Fibroblast of skin of left quadriceps (primary cell): ENCODE measurements at places on chromosomes 11 and 22.

DNA sequence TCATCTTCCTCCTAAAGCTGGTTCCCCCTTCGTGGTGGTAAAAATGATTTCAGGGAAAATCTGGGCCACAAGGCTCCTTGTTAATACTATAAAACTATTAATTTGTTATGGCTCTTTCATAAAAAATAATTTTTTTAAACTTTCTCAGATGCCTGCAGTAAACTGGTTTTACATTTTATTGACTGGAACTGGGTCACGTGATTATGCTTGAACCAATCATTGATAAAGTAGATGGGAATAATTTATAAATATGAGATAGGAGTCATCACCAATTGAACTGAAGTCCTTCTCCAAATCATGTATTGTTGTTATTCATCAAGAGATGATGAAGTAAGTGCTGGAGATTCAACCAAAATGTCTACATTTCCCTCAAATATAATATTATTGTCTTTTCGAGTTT, 138.4 kb downstream of the SLC17A6 start:
- DNase-seq: no peak

GRCh38 chr22:29635734-29636357, 32.4 kb downstream of the NF2 start:
- no peak for DNase-seq

GRCh38 chr11:43360361-43361032, 1.8 kb downstream of the TTC17 start:
- no peak for DNase-seq

DNA sequence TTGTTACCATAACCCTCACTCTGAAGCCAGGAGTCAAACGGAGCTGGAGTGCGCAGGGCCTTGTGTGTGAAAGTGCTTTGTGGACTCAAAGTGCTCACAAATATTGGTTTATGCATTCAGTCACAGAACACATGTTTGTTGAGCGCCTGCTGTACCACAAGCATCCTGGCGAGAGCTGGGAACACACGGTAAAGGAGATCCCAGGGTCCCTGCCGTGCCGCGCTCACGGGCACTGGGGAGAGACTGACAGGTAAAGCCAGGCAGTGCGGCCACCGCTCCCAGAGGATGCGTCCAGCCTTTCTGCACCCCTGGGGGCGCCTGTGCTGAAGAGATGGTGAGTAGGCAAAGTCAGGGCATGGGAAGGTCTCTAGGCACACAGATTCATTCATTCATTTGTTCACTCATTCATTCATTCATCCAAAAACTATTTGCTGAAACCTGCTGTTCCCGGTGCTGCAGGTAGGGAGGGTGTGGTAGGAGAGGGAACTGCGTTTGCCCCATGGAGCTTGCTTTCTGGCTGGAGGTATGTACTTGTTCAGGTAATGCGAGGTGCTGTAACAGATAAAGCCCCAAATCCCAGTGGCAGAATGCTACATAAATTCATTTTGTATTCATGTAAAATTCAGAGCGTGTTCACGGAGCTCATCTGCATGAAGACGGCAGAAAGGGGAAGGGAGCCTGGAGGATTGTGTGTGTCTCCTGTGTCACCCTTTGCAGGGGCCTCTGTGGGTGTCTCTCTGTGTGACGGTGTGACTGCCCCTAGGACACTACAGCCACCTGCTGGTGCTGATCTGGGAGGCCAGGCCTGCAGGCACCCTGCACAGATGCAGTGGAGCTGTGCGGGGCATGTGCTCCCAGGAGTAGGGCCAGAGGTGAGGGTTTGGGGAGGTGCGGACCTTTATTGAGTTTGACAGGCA, 167.0 kb upstream of the B3GAT1 start:
- DNase-seq: no peak

DNA sequence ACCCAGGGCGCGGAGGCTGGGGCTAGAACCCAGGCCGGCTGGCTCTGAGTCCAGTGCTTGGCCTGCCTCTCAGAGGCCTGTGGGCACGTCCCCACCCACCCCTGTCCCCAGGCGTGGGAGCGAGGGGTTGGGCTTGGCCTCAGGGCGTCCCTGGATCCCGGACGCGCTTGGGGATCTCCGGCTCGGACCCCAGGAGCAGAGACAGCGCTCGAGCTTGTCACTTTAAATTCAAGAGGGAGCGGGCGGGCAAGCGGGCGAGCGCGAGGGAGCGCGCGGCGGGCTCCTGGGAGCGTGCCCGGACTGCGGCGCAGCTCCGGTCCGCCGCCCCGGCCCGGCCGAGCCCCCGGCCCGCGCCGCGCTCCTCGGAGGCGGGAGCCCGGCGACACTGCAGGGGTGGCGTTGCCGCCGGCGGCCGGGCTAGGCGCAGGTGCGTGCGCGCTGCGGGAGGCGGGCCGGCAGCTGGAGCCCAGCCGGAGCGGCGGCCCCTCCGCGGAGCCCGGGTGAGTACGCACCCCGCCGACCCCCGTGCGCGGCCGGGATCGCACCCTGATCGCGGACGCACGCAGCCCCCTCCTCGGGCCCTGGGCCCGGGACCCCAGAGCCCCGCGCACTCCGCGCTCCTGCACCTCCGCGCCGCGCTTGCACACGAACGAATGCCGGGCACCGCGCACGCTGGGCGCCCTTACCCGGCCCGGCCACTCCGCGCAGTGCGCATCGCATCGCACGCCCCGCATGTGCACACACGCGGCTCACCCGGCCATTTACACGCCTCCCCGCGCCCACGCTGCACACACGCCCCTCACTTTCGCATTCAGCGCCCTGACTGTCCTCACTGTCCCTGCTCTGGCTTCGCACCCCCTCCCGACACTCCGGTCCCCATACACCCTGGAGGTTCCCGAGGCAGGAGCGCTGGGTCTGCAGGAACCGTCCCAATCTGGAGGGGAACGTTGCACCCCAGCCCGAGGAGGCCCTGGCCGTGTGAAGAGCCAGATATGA, at the start of gene SYT12:
Gene SYT12 (plus strand): TSS at position 174 of the 996 bp plus-strand sequence. CDS start 7,011 bp downstream, outside the sequence.
- no peak for DNase-seq

GRCh38 chr22:50705851-50706351, 32.1 kb upstream of the ACR start:
- DNase-seq: no peak

- no peak for DNase-seq
These were observed 33.8 kb downstream of the MYEOV start for GRCh38 chr11:69327741-69328191.

- no peak for DNase-seq
These were observed 22.1 kb downstream of the SPATA19 start for GRCh38 chr11:133823211-133823610.

DNA sequence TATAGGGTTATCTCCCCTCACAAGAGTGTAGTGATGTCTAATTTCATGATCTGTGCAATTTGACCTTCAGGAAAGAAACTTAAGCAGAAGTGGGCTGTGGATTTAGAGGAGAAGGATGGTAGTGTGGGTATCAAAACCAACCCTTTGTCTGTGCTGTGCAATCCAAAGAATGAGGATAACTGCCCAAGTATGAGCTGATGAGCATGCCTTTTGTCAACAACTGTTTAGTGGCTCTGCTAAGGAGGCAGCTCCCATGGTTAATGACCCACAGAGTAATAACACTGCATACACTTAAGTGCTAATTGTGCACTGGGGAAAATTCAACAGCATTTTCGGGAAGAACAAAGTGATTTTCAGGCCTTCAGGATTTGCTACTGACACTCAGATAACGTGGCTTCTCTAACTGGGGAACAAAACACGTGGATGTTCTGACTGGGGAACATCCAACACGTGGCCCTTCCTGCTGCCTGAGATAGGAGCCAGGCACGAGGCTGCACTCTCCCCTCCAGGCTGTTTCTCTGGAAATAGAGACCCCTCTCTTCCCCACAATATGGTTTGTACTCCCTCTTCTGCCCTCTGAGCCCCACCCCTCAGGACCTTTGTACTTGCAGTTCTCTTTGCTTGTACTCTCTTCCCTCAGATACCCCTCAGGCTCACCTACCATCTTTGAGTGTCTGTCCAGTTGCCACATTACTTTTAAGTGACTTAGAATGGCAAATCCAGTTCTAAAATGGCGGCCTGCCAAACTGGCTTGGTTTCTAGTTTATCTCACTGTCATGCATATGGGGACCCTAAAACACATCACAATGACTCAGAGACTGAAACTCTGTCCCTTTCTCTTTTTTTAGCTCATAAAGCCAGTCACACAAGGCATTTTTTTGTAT, 234.9 kb upstream of the POU2AF2 start:
- DNase-seq: no peak

DNA sequence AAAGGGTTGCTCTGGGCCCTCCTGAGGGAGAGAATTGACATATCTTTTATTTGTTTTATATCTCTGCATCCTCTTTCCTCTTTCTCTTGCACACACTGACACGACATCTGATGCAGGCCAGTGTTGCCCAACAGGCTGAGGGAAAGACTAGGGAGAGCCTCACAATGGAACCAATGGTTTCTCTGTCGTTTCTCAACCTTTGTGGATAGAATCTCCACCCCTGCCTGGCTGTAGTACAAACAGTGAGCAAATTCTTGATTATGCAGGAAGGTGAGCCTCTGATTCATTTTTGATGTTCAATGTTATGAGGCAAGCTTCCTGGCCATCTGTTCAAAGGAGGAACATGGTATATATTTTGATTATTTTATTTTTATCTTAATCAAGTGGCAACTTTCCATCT, 49.8 kb upstream of the PLET1 start:
- no peak for DNase-seq

GRCh38 chr11:30585892-30586250, 282 bp downstream of the MPPED2 start:
- DNase-seq: no peak
